ENCODE measurements at places on chromosomes 7 and 10.

GRCh38 chr10:23543691-23544380, 105.0 kb downstream of the OTUD1 start:
- H3K4me3 ChIP-seq = no peak overlapping the region
- H3K4me1 ChIP-seq = no peaks in the 10 kb centered on the region
- DNase-seq = peak; percentile 57

DNA sequence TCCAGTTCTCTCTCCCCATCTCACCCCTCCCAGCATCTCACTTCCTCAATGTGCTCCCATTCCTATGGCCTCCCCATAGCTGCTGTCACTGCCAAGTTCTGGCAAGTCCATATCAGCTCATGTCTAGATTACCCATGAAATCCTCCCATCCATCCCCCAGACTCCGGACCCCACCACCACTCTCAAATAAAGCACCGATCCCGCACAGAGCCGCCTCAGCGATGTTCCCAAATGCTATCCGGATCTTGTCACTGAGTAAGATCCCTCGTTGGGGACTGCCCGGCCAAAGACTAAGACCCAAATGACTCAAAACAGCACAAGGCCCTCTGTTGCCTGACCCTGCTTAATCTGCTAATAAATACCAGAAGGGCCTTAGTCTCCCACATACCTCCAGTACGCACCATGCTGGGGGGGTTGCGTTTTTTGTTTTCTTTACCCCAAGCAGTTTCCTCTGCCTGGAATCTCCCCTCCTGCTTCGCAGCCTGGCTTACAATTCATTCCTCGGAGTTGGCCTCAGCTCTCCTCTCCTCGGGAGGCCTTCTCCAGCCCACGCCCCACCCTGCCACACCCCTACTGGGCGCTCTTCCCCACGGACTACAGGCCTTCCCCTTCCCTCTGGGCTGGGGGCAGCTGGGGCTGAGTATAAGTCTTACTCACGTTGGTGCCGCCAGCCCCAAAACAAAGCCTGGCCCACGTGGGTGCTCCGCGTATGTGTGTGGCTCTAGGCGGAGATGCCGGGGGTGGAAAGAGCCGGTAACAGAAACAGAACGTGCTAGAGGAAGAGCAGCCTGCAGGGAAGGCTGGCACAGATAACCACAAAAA, 1.8 kb upstream of the DUSP5 start:
- H3K4me1 ChIP-seq = peaks cover 15% of the 10 kb centered on the region
- H3K27ac ChIP-seq = peak overlapping the region; percentile 31
- H3K27me3 ChIP-seq = no peaks in the 10 kb centered on the region
- peak overlapping the region; percentile 80 for H3K4me3 ChIP-seq

DNA sequence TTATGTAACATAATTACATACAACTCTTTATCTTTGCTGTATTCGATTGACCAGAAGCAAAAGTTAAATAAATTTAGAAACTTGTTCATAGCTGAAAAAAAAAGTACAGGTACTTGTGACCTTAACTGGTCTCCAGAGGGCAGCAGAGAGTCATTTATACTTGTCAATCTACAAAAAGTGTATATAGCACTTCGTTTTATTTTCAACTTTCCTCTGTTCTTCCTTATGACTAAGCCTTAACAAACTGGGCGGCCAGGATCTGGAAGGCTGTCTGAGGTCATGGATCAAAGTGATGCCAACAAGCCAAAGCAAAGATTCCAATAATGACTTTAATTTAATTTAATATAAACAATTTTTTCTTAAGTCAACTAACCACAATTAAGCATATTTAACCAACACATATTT, 29.8 kb downstream of the C10orf67 start:
- H3K27ac ChIP-seq = no peak overlapping the region
- no peaks in the 10 kb centered on the region for H3K36me3 ChIP-seq
- H3K4me1 ChIP-seq = no peaks in the 10 kb centered on the region
- H3K4me3 ChIP-seq = no peak overlapping the region
- DNase-seq = peak; percentile 62

- peak; percentile 26 for DNase-seq
- no peak overlapping the region for H3K27ac ChIP-seq
- H3K36me3 ChIP-seq = no peaks in the 10 kb centered on the region
Measured at GRCh38 chr10:37763132-37763531, 94.3 kb downstream of the ZNF248 start.

DNA sequence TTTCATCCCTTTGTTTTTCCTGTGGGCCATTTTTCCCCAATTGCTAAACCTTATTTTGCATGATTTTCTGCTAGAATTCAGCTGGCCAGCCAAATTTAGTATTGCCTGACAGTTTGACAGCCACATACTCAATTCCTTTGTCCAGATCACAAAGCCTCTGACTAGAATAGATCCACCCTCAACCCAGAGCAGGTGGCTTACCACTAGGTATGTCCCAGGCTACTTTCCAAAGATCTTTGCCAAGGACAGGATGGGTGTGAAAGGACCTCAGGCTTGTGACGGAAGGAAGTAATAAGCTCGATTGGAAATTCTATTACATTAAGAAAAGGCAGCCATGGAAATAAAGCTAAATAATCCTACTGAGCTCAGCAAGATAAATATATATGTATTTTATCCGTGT, 50.6 kb upstream of the AGK start:
- H3K4me1 ChIP-seq = no peaks in the 10 kb centered on the region
- H3K36me3 ChIP-seq = no peaks in the 10 kb centered on the region
- H3K27ac ChIP-seq = no peak overlapping the region
- H3K27me3 ChIP-seq = no peaks in the 10 kb centered on the region

DNA sequence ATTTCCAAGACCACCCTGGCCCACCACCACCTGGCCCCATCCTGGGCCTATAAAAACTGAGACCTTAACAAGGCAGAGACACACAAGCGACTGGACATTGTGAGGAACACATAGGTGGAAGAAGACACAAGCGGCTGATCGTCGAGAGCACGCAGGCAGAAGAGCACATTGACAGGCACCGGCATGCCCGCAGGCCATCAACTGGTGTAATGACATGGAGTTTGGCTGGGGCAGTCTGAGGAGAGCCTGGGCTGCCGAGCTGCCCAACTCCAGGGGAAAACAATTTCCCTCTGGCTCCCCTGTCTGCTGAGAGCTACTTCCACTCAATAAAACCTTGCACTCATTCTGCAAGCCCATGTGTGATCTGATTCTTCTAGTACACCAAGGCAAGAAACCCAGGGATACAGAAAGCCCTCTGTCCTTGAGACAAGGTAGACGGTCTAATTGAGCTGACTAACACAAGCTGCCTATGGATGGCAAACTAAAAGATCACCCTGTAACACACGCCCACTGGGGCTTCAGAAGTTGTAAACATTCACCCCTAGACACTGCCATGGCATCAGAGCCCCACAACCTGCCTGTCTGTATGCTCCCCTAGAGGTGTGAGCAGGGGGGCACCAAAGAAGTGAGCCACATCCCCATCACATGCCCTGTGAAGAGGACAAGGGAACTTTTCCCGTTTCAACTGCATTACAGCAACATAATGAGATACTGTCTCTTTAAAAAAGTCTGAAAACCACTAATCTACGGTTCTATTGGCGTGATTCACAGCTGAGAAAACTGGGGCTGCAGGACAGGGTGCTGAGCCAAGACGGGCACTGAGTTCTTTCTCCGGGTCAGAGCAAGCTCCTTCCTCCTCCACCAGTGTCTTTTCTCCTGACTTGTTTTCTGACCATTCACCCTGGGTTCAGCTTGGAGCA, 18.5 kb upstream of the TNS3 start:
- no peak overlapping the region for H3K27ac ChIP-seq
- H3K4me3 ChIP-seq = no peak overlapping the region
- H3K36me3 ChIP-seq = no peaks in the 10 kb centered on the region
- no peaks in the 10 kb centered on the region for H3K27me3 ChIP-seq
- DNase-seq = no peak

- peak; percentile 83 for DNase-seq
- H3K27ac ChIP-seq = no peak overlapping the region
- H3K4me3 ChIP-seq = no peak overlapping the region
- no peaks in the 10 kb centered on the region for H3K36me3 ChIP-seq
- no peaks in the 10 kb centered on the region for H3K4me1 ChIP-seq
Measured at GRCh38 chr10:2137549-2138174, 400.3 kb upstream of the ADARB2 start.

GRCh38 chr10:110601581-110601980, 34.1 kb downstream of the SMC3 start:
- H3K4me3 ChIP-seq = no peak overlapping the region
- H3K27me3 ChIP-seq = no peaks in the 10 kb centered on the region
- no peaks in the 10 kb centered on the region for H3K4me1 ChIP-seq
- peaks cover 2% of the 10 kb centered on the region for H3K36me3 ChIP-seq
- H3K27ac ChIP-seq = no peak overlapping the region
- DNase-seq = no peak

DNA sequence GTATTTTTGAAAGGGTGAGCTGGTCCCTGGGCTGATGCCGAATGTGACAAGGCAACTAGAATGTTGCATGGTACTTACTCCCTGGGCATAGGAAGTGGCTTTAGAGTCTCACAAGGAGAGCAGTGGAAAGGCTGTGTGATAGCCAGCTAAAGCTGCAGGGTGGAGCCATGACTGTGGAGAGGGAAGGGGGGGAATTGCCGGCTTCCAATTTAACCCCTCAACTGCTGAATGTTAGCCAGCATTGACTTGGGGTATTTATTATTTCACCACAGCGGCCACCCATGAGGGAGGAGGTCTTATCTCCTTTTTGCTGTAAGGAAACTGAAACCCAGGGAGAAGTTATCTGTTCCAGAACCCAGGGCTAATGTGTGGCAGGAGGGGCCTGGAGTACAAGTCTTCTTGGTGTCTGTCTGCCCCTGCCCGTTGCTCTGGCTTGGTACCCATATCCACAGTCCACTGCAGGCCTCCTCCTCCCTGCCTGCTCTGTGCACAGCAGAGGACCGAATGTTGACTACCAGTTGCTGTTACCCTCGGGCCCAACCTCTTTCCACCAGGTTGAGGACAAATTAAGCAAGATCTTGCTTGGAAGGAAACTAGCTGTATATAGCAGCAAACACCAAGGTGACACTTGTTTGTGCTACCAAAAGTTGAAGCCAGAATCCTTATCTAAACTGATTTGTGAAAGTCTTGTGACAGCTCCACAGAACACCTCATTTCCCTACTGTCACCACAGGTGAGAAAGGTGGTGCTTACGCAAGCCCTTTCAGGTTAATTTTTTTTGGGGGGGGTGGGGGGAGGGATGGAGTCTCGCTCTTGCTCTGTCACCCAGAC, 37.6 kb downstream of the WBP1L start:
- no peaks in the 10 kb centered on the region for H3K36me3 ChIP-seq
- H3K4me3 ChIP-seq = no peak overlapping the region
- H3K4me1 ChIP-seq = peaks cover 26% of the 10 kb centered on the region
- no peak overlapping the region for H3K27ac ChIP-seq
- H3K27me3 ChIP-seq = no peaks in the 10 kb centered on the region

- no peaks in the 10 kb centered on the region for H3K4me1 ChIP-seq
- no peak for DNase-seq
- H3K27ac ChIP-seq = no peak overlapping the region
Measured at GRCh38 chr7:435630-436366, 83.8 kb downstream of the PDGFA start.

- no peak for DNase-seq
- H3K4me3 ChIP-seq = no peak overlapping the region
- H3K27me3 ChIP-seq = no peaks in the 10 kb centered on the region
Measured at GRCh38 chr7:37391791-37392672, 56.6 kb downstream of the ELMO1 start.

DNA sequence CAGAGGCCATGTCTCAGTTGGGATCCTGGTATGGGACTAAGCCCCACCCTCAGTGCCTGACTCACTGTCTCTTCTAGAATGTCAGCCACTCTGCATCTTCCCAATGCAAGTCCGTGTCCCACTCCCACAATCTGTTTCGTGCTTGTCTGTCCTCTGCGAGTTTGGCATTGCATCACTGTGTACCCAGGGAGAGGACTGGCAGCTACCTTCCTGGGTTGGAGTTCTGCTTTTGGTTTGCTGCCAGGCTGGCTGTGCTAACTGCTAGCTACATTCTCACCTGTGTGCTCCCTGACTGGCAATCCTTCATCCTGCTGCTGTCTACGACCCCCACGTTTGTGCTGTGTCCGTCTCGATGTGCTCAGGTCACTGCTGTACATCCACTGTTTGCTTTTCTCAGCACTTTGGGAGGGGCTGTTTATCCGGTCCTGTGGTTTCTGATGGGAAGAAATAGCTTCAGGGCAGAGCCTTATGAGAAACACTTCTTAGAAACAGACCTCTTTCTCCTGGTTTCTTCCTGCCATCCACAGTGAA, 56.0 kb upstream of the GLI3 start:
- no peak overlapping the region for H3K4me3 ChIP-seq
- no peak overlapping the region for H3K27ac ChIP-seq
- no peaks in the 10 kb centered on the region for H3K36me3 ChIP-seq
- H3K27me3 ChIP-seq = no peaks in the 10 kb centered on the region

- no peak overlapping the region for H3K4me3 ChIP-seq
- H3K4me1 ChIP-seq = no peaks in the 10 kb centered on the region
- H3K27me3 ChIP-seq = no peaks in the 10 kb centered on the region
Measured at GRCh38 chr7:19964246-19964645, 190.8 kb upstream of the TMEM196 start.

GRCh38 chr10:61684894-61685507, 22.3 kb downstream of the CABCOCO1 start:
- H3K27me3 ChIP-seq = no peaks in the 10 kb centered on the region
- H3K4me1 ChIP-seq = no peaks in the 10 kb centered on the region
- H3K27ac ChIP-seq = no peak overlapping the region
- no peaks in the 10 kb centered on the region for H3K36me3 ChIP-seq
- H3K4me3 ChIP-seq = no peak overlapping the region
- DNase-seq = no peak

DNA sequence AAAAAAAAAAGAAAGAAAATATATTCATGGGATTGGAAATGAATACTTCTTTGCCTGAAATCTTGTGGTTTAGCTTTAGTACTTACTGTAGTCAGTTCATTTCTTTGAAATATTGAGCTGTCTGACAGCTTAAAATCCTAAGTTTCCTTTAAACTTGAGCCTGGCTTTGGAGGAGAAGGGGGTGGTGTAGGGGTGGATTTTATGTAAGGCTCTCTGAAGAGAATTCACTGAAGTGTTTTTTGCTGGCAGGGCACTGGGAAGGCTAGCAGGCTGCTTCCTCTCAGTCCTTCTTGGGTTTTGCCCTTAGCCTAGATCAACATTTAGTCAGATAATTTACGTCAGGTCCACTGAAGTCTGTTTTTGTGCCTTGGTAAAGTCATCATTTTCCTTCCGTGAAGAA, 516.5 kb downstream of the AUTS2 start:
- no peaks in the 10 kb centered on the region for H3K36me3 ChIP-seq
- H3K4me3 ChIP-seq = no peak overlapping the region
- H3K27ac ChIP-seq = no peak overlapping the region
- no peaks in the 10 kb centered on the region for H3K4me1 ChIP-seq
- DNase-seq = no peak

DNA sequence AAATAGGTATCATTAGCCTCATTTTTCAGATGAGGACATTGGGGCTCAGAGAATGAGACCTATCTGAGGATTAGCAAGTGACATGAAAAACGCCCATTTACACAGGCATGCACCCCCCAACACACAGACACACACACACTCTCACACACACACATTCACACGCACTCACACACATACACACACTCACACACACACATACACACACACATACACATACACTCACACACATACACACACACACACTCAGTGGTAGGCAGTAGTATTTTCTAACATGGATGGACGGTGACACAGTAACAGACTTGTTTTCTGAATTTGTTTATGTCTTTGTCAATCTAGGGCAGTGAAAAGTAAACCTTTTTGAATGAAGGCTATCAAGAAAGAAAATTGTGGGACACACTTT, 21.3 kb downstream of the DGKI start:
- peaks cover 2% of the 10 kb centered on the region for H3K4me1 ChIP-seq
- H3K27me3 ChIP-seq = no peaks in the 10 kb centered on the region
- no peak for DNase-seq

- H3K27ac ChIP-seq = no peak overlapping the region
- H3K4me1 ChIP-seq = no peaks in the 10 kb centered on the region
- no peak overlapping the region for H3K4me3 ChIP-seq
- peak; percentile 5 for DNase-seq
Measured at GRCh38 chr7:55477781-55478374, 94.4 kb downstream of the VOPP1 start.
